ENCODE measurements at places on chromosomes 2 and 18.
A peak's percentile ranks its signal among the peaks of the same experiment; 100 is the strongest.

GRCh38 chr2:46748735-46749531 is 166.7 kb downstream of the MCFD2 start:
- DNase-seq, result peak; percentile 46

DNA sequence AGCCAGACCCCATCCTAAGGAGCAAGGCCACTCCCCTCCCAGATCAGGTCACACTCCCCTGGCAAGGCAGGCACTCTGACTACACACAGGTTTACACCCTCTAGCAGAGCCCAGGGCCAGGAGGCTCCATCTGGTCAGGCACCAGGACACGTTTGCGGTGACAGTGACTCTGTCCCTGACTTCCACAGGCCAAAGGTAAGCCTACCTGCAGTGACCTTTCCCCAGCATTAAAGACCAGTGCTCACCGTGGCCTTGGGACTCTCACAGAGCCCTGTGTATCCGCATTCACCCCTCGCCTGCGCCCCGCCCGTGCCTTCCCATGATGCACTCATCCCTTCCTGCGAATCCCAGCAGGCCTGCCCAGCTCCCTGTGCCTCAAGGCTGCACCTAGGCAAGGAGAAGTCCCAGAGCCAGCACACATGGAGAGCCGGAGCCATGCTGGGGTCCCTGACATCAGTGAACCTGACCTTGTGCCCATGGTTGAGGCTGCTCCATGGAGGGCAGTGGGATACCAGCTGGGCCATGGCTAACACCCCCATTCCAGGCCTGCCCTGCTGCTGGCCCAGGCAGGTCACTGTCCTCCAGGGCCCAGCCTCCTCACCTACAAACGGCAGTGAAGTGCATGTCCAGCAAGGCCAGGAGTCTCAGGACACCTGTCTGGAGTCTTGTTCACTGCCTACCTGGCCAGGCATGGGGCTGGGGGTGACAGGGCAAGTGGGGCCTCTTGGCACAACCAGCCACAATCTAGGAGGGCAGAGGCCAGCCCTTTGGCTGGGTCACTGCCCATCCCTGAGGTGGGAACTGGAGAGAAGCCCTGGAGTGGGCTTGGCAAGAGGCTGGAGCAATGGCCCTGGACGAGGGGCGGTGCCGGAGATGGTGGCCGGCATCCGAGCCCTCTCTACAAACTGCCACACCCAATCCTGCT is 3.0 kb downstream of the NEURL3 start:
- DNase-seq, result no peak

- DNase-seq, result no peak
Measured at GRCh38 chr2:41972179-41972578, 75.6 kb upstream of the PKDCC start.

DNA sequence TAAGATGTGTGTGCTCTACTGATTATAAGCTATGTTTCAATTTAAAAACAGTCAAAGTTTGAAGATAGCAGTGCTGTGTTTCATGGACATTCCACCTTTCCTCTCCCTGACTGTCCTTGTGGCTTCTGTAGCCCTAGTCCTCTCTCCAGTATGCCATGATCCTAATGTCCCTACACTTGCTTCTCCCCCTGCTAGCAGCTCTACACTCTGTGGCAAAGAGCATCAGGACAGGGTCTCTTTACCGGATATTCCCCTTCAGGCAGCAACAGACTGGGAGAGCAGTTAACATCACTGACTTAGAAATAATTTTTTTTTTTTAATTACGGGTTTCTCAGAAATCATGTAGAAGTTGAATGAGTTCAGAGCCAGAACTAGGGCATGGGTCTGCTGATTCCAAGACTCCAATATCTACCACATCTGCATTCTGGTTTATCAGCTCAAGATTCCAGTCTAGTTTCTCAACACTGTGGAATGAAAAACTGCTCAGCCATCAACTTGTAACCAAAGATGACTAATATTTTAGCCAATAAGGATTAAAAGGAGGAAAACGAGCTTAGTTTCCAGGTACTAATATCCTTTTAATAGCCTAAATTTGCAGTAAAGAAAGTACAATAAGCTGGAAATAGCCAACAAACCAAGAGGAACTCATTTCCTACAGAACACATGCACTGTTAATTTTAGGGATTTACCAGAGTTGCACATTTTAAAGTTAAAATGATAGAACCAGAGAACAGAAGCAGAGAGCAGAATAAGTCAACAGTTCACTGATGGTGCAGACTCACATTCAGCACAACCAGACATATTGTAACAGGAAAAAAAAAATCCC is 45.2 kb downstream of the TMEM131 start:
- DNase-seq, result peak; percentile 27

GRCh38 chr2:146235158-146235557 is 1609.7 kb upstream of the ACVR2A start:
- DNase-seq, result no peak

GRCh38 chr2:96715658-96716057 is 24.2 kb downstream of the LMAN2L start:
- no peak for DNase-seq

- peak; percentile 46 for DNase-seq
Measured at GRCh38 chr2:208984376-208985090, 439.3 kb upstream of the MAP2 start.

DNA sequence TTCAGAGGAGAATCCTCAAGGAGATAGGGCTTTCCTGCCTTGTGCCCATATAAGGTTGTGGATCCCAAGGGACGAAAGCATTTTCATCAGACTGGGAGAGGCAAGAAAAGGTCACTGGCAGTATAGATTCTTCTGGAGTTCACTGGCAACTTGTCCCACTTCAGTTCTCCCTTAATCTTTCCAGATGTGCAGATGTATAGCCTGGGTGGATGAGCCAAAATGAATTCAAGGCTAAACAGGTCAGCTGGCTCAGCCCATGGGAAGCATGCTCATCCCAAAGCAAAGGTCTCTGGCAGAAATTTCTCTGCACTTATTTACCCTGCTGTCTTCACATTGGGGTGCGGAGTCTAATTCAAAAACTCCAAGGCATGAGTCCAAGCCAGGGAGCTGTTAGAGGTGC is 148.9 kb upstream of the TNP1 start:
- no peak for DNase-seq

DNA sequence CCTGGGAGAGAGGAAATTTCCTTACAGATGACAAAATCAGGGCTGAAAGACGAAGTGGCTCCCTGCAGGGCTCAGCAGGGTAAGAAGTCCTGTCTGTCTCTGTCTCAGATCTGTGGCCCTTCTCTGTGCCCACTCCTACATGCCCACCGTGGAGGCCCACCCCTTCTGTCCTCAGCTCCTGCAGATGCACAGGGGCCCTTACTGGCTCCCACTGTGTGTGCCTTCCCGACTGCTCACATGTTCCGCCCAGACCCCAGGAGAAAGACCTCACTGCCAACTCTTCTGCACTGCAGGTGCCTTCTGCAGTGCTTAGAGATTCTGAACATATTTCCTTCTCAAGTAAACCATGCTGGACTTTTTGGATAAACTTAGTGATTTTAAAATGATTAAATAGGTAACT is 1.9 kb upstream of the KCNS3 start:
- DNase-seq, result no peak

GRCh38 chr2:171711351-171711750 is 24.1 kb downstream of the DYNC1I2 start:
- DNase-seq, result no peak

DNA sequence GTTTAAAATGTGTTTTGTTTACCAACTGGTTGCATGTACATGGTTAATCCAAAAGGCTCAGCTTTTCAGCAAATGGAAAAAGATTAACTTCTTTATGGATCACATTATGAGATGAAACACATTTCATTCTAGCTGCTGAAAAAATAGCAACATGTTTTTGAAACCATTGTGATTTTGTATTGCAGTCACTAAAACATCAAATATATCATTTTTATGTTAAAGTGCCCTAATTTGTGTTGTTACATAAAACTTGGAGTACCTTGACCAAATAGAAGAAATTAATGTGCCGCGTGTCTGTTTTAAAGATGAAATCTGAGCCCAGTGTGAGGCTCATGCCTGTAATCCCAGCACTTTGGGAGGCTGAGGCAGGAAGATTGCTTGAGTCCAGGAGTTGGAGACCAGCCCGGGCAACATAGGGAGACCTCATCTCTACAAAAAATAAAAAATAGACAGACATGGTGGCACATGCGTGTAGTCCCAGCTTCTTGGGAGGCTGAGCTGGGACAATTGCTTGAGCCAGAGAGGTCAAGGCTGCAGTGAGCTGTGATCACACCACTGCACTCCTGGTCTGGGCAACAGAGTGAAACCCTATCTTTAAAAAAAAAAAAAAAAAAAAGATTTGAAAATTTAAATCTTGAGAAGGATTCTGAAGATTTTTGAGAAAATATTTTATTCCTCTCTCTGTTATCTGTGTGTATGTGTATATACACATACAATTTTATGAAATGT is 96.6 kb downstream of the FMNL2 start:
- no peak for DNase-seq

GRCh38 chr2:29080886-29081743 is 6.8 kb upstream of the PCARE start:
- no peak for DNase-seq

DNA sequence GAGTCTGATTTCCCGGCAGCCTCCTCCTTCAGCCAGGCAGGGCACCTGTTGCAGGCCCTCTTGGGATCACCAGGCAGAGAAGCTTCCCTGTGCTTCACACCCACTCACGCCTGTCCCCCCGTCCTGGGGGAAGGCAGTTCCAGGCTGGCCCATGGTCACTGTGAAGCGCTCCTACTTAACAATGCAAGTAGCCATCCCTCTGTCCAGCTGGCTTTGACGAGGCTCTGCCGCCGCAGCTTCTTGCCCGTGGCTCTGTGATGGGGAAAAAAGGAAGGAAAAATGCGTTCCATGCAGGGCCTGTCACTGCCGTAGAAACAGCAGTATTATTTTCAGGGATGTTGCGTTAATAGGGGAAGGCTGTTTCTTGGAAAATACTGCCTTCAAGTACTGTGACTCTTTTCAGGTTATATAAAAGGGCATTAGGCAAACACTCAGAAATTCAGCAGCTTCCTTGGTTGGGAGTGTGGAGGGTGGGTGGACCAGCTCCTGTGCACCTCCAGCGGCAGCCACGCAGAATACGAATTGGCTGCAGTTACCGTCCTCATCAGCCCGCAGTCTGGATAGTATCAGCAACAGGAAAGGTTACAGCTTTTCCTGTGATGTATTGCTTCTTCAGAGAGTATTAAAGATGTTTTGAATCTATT is 232.3 kb downstream of the KLHL29 start:
- DNase-seq, result peak; percentile 62

GRCh38 chr2:20424300-20425290 is 22.3 kb upstream of the RHOB start:
- DNase-seq, result peak; percentile 65

- DNase-seq, result no peak
Measured at GRCh38 chr2:8268172-8268783, 413.6 kb upstream of the ID2 start.

GRCh38 chr2:22995576-22995975 is 389.4 kb upstream of the KLHL29 start:
- DNase-seq, result no peak

- DNase-seq, result no peak
Measured at GRCh38 chr2:169087757-169088379, 18.5 kb downstream of the DHRS9 start.

GRCh38 chr2:72815655-72816278 is 10.1 kb downstream of the EXOC6B start:
- no peak for DNase-seq

- DNase-seq, result no peak
Measured at GRCh38 chr2:143704451-143705106, 575.4 kb downstream of the ARHGAP15 start.

- DNase-seq, result peak; percentile 53
Measured at GRCh38 chr2:30252723-30253701, 21.7 kb downstream of the LBH start.

DNA sequence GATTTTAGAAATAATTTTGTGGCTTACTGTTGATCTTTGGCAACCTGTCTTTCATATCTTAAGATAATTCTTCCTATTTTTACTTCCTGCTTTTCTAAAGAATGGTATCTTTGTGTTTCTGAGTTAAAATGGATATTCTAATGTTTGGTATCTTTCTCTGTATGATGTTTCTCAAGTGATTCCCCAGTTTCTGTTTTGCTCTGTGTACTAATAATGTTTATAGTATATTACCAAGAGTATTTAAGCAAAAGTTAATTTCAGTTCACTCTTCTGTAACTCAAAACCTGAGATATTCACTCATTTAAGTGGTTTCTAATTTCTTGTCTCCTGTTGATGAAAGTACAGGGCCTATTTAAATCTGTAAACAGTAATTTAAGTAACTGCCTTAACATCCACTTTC is 58.3 kb downstream of the CCDC150 start:
- DNase-seq, result no peak

DNA sequence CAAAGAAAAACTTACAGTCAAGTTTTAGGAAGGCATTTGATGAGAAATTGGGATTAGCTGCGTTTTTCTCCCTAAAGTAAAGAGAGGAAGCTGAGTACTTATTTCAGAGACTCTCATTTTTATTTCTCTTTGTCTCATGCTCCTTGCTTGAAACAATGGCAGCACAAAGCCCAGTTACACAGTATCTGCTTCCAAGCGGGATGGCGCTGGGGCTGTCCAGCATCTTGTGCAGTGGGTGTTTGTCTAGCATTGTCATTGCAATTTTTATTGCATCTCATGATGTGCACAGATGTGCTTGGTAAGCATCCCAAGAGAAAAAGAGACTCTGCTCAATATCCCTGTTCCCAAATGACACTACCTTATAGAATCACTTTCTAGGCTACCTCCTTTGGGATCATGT is 102.8 kb upstream of the ZNF521 start:
- no peak for DNase-seq

DNA sequence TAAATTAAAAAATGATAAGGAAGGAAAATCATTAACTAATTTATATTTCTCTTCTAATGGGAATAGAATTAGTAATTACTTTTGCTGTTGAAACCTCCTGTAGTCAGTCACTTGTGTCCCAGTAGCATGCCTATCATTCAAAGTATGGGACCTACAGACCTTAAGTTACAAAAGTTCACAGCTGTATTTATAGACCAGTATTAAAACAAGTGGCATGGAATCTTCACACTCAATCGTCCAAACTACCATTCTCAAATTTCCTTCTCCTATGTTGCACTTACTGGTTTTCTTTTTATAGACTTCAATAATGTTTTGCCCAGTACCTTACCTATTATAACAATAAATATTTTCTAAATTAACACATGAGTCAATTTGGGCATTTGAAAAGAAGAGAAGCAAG is 639.9 kb downstream of the ERBB4 start:
- no peak for DNase-seq

GRCh38 chr2:10661846-10662245 is 27.9 kb downstream of the NOL10 start:
- DNase-seq, result no peak

DNA sequence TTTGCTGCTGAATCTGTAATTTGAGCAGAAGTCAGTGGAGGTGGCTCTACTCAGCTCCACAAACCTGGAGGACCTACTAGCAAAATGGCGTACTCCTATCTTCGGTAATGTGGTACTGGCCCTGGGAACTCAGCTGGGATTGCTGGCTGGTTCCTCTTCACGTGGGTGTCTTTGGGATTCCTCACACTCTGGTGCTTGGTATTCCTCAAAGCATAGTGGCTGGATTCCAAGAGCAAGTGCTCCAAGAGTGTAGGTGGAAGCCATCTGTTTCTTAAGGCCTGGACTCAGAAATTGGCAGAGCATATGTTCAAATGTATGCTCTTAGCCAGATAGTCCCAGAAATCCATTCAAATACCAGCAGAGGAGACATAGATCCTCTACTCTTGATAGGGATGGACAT is 281.9 kb upstream of the CDH7 start:
- no peak for DNase-seq

- no peak for DNase-seq
Measured at GRCh38 chr18:76619261-76619620, 124.2 kb upstream of the ZNF516 start.

- no peak for DNase-seq
Measured at GRCh38 chr2:166464187-166464586, 29.9 kb downstream of the SCN7A start.

Data from fibroblast of the conjunctiva (primary cell).